NCI-H1105 treated with DMSO at 0.1 percent for 48 hours (cell line): ENCODE measurements at places on chromosomes 3 and 15.

DNA sequence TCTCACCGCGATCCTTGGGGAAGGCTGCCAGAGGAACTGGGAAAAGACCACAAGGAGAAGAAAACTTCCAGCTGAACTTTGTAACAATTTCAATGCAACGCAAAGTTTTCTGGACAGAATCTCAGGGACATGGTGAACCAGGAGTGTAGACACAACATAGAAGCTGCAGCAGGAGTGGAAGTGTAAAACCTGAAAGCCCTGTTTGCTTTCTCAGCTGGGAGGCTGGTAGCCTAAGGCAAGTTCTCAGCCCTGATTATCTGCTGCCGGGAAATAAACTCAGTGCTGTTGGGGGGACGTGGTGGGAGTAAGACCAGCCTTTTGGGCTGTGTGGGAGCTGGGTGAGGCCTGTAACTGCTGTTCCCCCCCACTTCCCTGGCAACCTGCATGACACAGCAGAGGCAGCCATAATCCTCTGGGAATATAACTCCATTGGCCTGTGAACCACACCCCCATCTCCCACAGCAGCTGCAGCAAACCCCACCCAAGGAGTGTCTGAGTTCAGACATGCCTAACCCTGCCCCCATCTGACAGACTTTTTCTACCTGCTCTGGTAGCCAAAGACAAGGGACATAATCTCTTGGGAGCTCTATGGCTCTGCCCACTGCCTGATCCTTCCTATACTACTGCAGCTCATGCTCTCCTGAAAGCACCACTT, 106.7 kb downstream of the ZNF621 start:
- no peak for DNase-seq

DNA sequence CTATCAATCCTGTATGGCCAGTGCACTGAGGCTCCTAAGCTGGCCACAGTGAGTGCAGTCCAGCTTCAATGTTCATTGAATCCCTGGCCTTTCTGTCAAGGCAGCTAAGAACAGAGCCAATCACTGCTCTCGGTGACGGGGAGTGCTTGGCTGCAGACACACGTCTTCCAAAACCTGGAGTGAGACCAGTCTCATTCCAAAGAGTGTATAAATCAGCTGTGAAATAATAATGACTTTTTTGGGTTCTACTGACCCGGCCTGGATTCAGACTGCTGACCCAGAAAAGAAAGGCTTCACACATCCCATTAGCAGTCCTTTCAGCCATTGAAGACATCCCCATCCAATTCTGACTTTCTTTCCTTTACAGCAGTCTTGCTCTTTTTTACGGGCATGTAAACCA, 665.5 kb downstream of the GBE1 start:
- no peak for DNase-seq

DNA sequence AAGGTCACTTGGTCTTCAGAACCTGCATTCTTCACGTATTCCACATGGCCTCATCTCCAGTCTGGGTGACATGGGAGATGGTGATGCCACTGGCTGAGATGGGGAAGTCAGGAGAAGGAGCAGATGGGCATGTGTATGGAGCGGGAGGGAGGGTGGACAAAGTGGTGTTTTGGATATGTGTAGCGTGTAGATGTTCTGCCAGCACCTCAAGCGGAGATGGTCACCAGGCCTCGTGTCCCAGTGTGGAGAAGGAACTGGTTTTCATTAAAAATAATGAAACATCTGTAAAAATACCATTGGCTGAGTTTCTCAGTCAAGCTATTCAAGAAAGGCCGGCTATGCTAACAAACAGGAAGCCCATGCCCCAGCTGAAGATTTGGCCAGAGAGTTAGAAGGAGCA, 26.2 kb downstream of the LARP6 start:
- DNase-seq = no peak

DNA sequence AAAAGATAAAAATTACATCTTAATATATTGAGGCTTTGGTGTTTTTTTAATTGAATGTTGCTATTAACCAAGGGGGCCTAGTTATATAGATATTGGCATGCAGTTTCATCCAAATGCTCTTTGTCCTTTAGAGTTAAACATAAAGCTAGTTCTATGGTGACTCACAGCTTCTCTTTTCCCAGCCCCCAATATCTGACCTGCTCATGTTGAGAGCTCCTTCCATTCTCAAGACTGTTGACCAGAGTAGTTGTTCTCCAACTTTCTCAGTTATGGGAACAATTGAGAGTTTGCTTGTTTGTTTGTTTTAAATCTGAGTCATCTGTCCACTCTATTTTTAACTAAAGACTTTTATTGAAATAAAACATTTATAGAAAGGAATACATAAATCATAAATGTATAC, 15.8 kb upstream of the RARB start:
- no peak for DNase-seq

DNA sequence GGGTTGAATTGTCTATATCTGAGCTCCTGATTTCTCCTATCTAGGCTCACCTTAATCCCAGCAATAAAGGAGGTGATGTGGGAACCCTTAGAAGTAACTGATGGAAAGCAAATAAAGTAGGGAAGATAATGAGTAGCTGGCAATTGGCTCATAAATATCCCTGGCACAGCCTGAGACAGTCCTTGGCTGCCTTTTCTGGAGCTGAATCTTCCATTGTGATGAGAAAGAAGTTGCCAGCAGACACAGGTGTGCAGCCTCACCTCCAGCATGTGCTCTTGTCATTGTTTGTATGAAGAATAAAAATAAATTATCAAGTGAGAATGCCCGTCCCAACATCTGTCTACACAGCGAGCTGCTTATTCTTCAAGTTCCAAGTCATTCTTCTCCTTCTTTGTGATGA, 53.2 kb upstream of the RASGRP1 start:
- no peak for DNase-seq
